ENCODE measurements at places on chromosomes 13 and 19.

- DNase-seq: no peak
These were observed 49.9 kb downstream of the GNG7 start for GRCh38 chr19:2652504-2653099.

- no peak for DNase-seq
These were observed 5.2 kb upstream of the CDC16 start for GRCh38 chr13:114229506-114229905.

- DNase-seq: no peak
These were observed 90.0 kb downstream of the WDFY2 start for GRCh38 chr13:51674276-51674675.

GRCh38 chr13:20375871-20376270, 143.8 kb upstream of the GJB6 start:
- no peak for DNase-seq

DNA sequence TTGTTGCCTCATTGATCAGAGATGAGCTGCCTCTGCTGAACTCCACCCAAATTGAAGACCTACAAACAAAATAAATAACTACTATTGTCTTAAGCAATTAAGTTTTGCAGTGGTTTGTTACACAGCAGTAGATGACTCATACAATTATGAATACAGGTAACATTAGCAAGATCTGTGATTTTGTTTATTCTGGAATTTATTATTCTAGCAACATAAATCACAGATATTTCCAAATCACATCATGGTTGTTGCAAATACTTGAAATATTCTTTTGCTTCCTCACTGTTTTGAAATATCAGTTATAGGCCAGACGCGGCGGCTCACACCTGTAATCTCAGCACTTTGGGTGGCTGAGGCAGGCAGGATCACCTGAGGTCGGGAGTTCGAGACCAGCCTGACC, 13.1 kb upstream of the LMTK3 start:
- no peak for DNase-seq

GRCh38 chr19:50450369-50451222, 17.9 kb downstream of the MYBPC2 start:
- DNase-seq: no peak

GRCh38 chr13:105219651-105220050, 1315.8 kb downstream of the EFNB2 start:
- DNase-seq: no peak

GRCh38 chr13:49409008-49409407, 34.9 kb downstream of the CAB39L start:
- no peak for DNase-seq

DNA sequence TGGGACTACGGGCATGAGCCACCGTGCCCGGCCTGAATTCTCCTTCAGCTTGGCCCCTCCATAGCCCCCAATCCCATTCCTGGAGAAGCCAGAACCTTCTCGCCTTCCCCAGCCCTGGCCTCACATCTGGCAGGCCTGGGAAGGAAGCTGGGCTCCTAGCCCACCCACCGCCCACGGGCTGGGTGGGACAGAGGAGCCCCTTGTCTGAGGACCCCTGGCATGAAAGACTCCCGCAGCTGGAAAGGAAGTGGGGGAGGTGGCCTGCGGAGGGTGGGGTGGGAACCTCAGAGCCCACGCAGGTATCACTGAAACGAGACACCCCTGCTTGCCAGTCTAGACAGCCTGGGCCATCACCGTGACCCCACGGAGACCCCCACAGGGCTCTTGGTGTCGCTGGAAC, 7.7 kb upstream of the NANOS3 start:
- DNase-seq: no peak

GRCh38 chr19:11560404-11561051, 1.5 kb upstream of the ELOF1 start:
- peak; percentile 46 for DNase-seq

GRCh38 chr19:1765904-1766799, 12.8 kb downstream of the ONECUT3 start:
- DNase-seq: no peak

DNA sequence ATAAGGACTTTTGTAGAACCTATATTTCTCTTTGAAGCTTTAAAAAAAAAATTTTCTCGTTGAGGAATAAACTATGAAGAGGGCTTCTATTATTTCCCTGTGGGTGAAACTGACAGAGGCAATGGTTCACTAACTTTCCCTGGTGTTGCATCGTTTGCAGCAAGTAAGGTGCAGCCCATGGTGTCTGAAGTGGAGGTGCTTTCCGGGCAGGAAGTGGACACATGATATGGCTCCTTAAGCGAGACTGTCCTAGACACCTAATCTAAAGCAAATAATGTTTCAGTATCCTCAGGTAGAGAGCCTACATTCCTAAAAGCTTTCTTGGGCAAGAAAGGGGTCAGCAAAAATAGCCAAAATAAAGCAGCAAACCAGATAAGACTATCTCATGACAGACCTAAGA, 437.6 kb upstream of the ARGLU1 start:
- DNase-seq: no peak

- no peak for DNase-seq
These were observed 432.7 kb downstream of the FOXO1 start for GRCh38 chr13:40233731-40234195.

- DNase-seq: no peak
These were observed 129.9 kb downstream of the FOXO1 start for GRCh38 chr13:40536443-40537113.

DNA sequence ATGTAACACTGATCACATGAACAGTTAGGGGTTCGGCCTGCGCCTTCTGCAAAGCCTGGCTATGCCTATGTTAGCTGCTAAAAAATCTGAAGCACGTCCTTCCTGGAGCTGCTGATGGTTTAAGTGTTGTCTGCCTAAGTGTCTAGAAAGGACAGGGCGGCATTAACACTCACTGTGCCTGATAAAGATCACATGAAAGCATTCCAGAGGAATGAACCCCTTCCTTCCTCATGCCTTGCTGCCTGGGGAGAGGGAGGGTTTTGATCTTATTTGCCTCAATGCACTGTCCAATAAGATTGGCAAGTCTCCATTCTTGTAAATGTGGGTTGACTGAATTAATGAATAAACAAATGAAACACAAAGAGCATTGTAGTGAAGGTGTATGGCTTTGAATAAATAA, 5.2 kb downstream of the DOCK9 start:
- DNase-seq: no peak

DNA sequence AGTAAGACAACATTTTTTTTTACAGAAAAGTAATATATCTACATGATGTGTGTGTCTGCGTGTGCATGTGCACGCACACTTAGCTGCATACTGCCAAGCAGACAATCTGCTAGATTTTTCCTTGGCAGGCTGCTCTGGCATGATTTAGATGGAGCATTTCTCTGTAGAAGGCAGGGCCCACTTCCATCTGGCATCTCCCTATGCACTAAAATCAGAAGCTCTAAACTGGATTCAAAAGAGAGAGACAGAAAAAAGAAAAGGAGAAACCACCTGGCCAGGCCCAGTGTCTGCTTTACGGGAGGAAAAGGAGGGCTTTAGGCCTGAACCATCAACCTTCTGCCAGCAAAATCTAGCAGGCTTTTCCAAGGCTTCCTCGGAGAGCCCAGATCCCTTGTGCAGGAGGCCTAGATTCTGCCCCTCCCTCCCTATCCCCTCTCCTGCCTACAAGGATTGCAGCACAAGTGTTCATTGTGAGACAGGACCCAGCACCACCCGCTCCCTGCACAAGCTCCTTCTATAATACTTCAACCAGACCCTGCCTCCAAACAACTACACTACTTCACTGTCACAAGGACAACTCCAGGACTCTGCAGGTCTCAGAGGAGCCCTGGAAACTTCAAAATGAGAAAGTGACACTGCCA, 99.3 kb downstream of the DOCK9 start:
- no peak for DNase-seq

- DNase-seq: no peak
These were observed 22.3 kb upstream of the TNFSF11 start for GRCh38 chr13:42551611-42552010.

GRCh38 chr13:77034881-77035280, 7.9 kb upstream of the FBXL3 start:
- DNase-seq: no peak

- DNase-seq: peak; percentile 58
These were observed 1.4 kb upstream of the CD37 start for GRCh38 chr19:49333811-49334288.

DNA sequence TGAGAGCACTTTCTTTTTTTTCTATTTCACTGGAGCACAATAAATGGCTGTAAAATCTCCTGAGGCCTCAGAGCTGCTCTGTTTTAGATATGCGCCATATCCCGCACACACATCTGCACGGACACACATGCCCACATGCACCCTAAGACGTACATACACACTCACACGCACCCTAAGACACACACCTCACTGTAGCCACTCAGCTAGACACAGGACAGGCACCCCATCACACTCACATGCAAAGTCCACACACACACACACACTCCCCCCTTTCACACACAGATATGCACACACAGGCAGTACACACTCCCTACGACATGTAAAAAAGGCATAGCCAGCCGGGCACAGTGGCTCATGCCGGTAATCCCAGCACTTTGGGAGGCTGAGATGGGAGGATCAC, 8.8 kb downstream of the ELOF1 start:
- no peak for DNase-seq

DNA sequence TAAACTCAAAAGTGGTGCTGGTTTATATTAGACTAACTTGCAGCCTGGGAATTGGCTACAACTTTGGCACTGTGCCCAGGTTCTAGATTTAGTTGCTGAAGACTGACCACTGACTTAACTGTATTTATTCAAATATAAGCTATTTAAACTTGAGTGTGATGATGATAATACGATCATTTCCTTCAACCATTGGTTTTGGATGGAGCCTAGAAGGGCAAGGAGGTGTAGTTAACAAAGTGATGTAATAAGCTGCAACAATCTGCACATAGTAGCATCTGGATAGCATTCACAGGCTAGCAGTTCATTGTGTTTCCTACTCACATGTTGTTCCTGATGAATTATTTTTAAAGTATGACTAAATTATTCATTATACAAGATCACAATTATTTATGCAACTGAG, 55.2 kb upstream of the DACH1 start:
- no peak for DNase-seq

- DNase-seq: peak; percentile 70
These were observed at the start of gene CNN2 for GRCh38 chr19:1025960-1026782. TSS of gene CNN2 (plus strand) at chr19:1026608. CDS start at chr19:1026662, 54 bp downstream.

GRCh38 chr13:100767192-100767591, 92.6 kb upstream of the TMTC4 start:
- DNase-seq: no peak

DNA sequence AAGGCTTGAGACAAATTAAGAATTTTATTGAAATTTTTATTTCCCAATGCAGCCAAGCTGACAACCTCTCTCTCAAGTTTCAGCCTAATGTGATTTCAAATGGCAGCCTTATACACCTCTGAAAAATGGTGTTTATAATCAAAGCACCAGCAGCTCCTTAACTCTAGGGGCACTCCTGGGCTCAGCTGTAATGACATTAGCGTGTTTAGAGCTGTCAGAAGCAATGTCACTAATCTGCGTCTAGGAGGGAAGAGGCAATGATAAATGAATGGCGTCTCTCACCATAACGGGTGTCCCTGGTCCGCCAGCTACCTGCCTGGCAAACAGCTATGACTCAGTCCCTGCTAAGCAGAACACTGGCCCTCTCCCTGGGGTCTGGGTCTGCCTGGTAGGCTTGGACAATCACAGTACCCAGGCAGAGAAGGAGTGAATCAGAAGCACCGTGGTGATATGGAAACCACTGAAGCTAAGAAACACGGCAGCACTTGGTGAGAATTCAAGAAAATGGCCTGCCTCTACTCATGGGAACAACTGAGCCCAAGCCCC, 131.8 kb upstream of the VSTM2B start:
- DNase-seq: no peak

DNA sequence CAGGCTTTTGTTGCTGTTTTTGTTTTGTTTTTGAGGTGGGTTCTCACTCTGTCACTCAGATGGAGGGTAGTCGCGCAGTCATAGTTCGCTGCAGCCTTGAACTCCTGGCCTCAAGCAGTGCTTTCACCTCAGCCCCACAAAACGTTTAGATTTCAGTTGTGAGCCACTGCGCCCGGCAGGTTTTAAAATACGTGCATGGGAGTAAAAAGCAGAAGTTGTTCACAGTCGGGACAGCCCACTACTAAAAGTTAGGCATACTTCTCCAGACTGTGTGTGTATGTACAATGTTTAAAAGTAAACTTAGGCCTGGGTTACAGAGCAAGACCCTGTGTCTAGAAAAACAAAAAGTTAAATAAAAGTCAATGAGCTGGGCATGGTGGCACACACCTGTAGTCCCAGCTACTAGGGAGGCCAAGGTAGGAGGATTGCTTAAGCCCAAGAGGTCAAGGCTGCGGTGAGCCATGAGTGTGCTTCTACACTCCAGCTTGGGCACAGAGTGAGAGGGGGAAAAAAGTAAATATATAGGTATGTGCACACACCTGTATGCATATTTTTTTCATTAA, 6.1 kb downstream of the SAFB start:
- DNase-seq: no peak
